ENCODE measurements at places on chromosomes 4 and X.

DNA sequence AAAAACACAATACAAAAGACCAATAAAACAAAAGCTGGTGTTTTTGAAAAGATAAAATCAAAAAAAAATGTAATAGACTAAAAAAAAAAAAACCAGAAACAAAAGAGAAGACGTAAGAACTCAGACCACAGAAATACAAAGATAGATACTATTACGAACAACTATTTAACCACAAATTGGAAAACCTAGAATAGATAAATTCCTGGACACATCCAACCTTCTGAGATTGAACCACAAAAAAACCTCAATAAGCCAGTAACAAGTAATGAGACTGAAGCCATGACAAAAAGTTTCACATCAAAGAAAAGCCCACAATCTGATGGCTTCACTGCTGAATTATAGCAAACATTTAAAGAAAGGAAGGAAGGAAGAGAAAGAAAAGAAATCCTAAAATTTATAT is 16.2 kb downstream of the RCHY1 start:
- DNase-seq = no peak

DNA sequence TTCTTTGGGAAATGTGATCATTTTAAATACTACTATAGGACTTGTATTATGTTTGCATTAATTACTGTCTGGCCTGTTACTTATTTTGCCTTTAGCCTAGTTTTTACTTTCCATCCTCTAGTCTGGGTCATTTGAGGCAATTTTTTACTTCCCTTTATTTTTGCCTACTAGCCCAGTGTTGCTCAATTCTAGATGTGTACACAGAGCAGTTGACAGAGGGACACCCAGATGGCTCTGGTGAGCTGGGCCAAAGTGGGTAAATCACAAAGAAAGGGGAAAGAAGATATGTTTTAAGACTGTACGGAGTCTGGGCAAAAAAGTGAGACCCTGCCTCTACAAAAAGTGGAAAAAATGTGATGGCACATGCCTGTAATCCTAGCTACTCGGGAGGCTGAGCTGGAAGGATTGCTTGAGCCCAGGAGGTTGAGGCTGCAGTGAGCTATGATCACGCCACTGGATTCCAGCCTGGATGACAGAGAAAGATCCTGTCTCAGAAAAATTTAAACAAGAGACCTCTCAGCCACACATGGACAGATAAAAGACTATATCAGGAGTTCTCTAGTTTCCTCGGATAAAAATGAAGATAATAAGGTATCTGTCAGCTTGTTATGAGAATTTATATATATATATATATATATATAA is 35.7 kb downstream of the APOO start:
- DNase-seq = no peak

DNA sequence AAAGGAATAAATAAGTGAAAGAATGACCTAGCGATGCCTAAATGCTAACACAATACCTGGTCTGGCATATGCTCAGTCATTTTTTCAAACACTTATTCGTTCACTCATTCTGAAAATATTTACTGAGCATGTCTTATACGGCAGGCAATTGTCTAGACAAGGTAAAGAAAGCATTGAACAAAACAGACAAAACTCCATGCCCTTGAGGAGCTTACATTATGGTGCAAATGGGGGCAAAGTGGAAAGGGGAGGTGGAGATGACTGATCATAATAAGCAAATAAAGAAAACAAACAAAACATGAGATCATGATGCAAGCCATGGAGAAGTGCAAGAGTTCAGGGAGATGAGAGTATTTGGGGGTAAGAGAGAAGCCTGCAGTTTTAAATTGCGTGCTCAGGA is 334.6 kb upstream of the PPARGC1A start:
- no peak for DNase-seq

DNA sequence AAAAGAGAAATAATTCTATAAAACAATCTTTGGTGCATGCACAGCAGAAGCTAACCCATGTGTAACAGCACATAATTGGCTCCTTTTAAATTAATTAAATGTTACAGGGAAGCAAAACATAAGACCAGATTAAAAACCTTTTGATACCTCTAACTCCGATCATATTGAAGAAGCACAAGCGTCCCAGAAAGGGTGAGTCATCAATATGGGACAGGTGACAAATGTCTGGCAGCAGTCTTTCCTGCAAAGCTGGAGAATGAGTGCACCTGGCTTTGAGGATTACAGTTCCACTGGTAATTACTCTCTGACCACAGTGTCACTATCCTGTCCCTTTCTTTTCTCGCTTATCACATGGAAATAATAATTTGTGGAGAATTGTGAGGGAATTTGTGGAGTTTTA is 94.6 kb downstream of the FAM9B start:
- no peak for DNase-seq

DNA sequence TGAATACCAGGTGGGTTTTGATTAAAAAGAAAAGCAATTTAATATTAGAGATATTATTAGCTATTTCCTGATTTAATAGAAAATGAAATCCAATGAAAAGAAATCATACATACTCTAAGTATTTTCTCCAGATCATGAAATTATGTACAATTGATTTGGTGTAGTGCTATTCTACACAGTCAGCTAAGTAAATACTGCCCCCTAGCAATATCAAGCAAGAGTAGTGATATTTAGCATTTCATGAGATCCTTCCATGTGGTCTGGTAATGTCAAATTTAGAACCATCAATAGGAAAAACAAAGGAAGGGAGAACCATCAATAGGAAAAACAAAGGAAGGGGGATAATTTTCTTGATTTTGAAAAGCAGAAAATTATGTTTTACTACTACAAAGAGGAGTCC is 114.6 kb downstream of the TBCK start:
- DNase-seq = peak; percentile 31

All from EH (cell line).